ENCODE measurements at places on chromosomes 6 and 20. TPM values are rescaled to one million over a fixed set of nuclear protein-coding genes. Genes with fewer than 3 reads are reported as not detected.

The INSM1 gene
- total RNA-seq = not detected

The RCAN2 gene
- total RNA-seq = 0.07 TPM

The TREM1 gene
- total RNA-seq = not detected

DNA sequence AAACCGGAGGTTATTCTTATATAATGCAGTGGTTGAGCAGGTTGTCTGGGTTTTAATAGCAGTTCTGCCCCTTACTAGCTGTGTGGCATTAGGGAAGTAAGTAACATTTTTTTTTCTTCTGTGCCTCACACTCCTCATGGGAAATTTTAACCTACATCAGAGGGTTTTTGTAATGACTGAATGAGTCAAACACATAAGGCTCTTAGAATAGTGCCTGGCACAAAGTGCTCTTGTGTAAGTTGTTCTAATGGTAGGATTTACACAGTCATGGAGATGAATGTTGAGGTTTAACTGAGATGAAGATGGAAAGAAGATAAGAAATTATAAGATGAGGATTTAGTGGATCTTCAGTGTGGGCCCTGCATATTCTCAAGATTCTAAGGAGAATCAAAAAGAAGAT is 68.4 kb upstream of the PHIP start:
- no peak for DNase-seq
- no peak overlapping the region for H3K27ac ChIP-seq
- H3K4me1 ChIP-seq = no peaks in the 10 kb centered on the region
- no peaks in the 10 kb centered on the region for H3K36me3 ChIP-seq
- no peaks in the 10 kb centered on the region for H3K27me3 ChIP-seq

GRCh38 chr6:5471044-5471443 is 209.7 kb downstream of the FARS2 start:
- H3K36me3 ChIP-seq = no peaks in the 10 kb centered on the region
- no peaks in the 10 kb centered on the region for H3K27me3 ChIP-seq
- no peak overlapping the region for H3K27ac ChIP-seq
- no peak overlapping the region for H3K4me3 ChIP-seq

All from HFFc6 (cell line).